ENCODE measurements at places on chromosomes 12 and 14. TPM values are rescaled to one million over a fixed set of nuclear protein-coding genes. Genes with fewer than 3 reads are reported as not detected.
A peak's percentile ranks its signal among the peaks of the same experiment; 100 is the strongest.

Gene SCFD1
- total RNA-seq: 81.0 TPM

Gene AKAP3
- 1.1 TPM for total RNA-seq

Gene FIGNL2
- total RNA-seq: 0.33 TPM

Gene SERPINA12
- not detected for total RNA-seq

Gene RNASE7
- total RNA-seq: not detected

GRCh38 chr14:102249041-102249440 is 55.9 kb downstream of the MOK start:
- no peak for DNase-seq

DNA sequence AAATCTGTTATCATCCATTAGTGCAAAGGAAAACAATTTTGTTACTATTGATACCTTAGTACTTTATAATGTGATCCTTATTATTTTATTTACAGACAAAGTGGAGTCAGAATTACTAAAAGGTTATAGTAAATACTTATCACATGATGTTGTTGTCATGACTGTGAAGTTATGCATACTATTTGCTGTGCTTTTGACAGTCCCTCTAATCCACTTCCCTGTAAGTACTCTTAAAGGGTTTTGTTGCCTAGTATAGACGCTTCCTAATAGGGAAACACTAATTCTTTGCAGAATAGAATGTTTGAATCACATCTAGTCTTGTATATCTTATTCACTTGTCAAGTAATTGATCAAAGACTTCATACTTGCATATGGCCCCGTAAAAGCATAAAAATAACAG is 69.4 kb downstream of the SLC38A6 start:
- DNase-seq: no peak

DNA sequence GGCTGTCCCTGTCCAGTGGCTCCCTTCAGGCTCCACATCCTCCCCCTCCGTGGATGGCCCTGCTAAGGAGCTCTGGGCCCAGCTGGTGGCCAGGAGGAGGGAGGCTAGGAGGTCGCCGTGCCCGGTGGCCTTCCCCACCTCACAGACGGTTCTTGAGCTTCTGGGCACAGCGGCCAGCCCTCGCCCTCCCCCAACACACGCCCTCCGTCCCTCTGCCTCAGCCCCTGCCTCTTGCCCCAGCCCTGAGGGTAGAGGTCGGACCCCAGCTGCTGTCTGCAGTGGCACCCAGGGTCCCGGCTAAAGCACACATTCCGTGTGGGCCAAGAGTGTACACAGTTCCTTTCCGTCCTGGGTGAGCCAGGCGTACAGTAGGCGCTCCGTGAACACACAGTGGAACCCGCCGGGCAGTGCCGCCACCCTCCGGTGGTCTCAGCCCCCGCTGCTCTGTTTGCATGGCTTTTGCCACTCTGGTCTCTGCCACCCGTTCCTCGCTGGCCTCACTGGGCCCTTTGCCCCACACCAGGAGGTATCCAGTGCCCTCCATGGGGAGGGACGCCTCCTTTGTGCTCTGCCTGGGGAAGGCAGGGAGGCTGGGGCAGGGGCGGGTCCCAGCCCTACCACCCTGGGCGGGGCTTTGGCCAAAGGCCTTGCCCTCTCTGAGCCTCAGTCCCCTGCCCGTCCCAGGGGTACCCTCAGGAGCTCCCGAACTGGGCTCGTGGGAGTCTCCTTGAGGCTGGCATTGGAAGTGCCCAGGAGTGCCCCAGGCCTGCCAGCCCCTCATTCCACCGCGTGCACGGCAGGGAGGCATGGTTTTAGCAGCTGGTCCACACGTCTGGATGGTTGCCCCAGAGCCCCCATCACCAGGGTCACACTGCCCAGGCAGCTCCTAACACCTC is 13.0 kb downstream of the TRMT61A start:
- DNase-seq: no peak

- DNase-seq: no peak
Observed at GRCh38 chr12:98464190-98464589, 51.2 kb upstream of the TMPO start.

- no peak for DNase-seq
Observed at GRCh38 chr12:55845785-55846496, 3.2 kb upstream of the MMP19 start.

DNA sequence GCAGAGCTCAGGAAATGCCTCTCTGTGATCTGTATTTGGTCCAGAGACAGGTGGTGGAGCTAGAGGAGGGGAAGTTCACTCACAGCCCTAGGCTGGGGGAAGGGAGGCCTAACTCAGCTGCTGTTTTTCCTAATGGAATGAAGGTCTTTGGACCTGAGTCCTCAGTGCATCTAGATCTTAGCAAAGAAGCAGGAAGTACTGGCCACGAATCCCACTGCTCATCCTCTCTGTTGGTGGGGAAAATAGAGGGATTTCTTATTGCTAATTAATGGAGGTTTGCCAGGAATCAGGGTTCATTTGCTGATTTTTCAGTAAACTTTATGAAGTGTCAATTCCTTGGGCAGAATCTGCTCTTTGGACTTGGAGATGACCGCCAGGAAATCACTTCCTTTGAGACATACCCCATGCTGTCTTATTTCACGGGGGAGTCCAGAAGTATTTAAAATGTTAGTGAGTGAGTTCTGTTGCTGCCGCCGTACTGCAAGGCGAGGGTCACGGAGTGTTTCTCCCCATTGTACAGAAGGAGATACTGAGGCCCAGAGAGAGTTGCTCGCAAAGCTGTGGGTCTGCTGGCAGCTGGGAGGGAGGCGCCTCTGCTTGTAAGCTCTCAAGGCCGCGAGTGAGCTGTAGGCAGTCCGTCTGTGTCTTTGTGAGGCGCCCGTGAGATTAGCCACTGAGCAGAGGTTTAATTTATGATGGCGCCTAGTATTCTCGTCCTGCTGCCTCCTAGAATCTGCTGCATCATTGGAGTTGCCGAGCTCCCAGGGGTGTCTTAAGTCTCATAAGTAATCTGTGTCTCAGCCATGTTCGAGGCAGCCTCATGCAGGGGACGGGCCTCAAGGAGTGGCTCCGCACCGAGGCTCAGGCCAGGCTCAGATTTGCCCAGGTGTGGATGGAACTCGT is 88.2 kb downstream of the TSPAN9 start:
- no peak for DNase-seq

DNA sequence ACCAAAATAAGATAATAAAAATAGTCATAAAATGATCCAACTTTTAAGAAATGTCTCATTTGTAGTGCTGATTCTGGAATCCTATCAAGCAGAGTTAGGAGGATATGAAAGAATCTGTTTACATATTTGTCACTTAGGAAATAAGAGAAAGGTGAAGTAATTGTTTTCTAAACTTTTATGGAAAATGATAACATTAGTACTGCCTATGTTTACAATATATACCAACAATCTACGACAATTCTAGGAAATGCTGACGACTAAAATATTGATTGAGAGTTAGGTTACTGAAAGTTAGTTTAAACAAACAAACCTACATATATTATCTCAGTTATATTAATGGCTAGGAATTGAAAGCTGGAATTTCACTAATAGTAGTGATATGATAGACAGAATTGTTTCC is 18.0 kb downstream of the TSPAN19 start:
- DNase-seq: no peak

DNA sequence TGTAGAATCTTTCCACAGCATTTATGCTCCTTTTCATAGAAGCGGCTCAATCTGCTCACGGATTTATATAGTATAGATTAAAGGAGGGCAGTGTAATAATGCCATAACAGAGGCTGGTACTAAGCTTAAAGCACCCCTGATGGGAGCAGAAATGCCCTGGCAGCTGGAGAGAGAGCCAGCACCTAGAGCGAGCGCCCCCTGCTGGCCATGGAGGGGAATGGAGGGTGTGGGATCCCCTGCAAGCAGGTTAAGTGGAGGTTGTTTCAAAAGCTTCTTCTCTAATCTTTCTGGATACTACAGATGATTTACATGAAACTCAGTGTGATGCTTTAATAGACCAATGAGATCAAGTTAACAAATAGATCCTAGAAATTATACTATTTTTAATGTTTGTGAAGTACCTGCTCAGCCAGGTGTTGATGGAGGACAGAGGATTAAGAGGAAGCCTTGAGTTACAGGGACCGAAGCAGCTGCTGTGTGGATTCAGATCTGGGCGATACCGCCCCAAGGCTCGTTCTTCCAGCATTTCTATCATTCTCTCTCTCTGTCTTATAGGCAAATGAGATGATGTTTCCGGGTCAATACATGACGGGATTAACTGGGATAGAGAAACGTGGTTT is 1519.3 kb upstream of the TMEM132C start:
- DNase-seq: peak; percentile 83

DNA sequence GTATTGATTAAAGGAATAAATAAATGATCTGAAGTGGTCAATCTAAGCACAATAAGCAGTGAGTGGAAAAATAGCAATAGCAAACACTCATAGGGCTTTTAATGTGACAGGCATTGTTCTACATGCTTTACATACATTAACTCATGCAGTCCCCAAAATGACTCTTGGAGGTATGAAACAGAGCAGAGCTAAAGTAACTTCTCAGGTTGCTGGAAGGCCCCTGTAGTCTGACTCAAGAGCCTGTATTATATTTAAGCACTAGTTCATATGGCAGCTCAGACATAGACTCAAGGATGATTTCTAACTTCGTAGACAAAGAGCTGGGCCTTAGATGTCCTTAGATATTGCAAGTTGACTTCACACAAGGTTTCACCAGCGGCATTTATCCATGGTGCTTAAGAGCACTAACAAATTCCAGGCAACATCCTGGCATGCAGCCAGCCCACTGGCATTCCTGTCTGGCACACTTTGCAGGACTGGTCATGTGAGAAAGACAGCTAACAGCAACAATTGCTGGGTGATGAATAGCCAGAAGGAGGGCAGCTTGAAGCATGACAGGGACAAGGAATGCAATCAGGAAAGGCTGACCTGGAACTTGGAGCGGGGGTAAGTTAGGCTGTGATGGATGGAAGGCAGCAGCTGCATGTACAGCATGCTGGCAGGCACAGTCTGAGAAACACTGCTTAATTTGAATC is 22.9 kb upstream of the KTN1 start:
- DNase-seq: no peak

- DNase-seq: no peak
Observed at GRCh38 chr14:72692696-72693095, 201.2 kb downstream of the DPF3 start.

DNA sequence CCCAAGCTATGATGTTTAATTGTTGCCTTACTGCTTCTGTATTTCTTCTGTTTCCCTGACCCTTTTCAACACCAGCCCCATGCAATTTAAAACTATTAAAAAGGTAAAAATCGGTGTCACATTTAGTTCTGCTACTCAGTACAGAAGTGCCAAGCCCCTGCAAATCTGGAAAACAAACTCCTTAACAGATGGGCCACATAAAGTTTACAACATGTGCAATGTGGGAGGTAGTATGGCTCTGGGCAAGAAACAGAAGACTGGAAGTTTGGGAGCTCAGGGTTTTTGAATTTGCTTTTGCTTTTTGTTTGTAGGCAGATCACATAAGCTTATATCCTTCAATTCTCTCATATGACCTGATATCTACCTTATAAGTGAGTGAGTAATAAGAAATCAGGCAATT is 404.0 kb upstream of the ATP2B1 start:
- no peak for DNase-seq

All from activated CD4-positive, alpha-beta T cell treated with anti-CD3 and anti-CD28 coated beads, Interleukin-2, amount 10 ng/mL, durations not matched to agents 24 days and 14 days (primary cell).